Stimulated activated CD4-positive, alpha-beta T cell treated with anti-CD3 and anti-CD28 coated beads, Interleukin-2, amount 100 ng/mL, for 24 hours (primary cell): ENCODE measurements at places on chromosomes 7 and 10.

DNA sequence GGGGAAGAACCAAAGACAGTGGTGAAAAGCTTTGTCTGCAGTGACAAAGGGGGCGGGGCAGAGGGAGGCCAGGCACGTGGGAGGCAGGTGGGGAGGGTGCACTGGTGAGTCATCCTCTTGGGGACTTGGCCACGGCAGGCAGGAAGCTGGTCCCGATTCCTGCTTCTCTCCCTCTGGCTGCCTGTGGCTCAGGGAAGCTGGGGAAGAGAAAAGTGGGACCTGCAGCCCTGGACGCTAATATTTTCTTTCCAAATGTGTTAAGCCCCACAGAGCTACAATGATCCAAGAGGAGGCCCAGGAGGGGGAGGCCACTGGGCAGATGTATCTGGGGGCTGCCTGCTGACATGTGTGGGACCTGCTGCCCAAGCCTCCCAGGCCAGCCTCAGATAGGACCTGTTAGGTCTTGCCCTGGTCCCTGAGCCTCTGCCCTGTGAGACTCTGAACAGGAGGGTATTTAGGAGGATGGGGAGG, 231.8 kb downstream of the KCNMA1 start:
- DNase-seq = no peak

GRCh38 chr10:129275886-129276285, 191.2 kb upstream of the MGMT start:
- no peak for DNase-seq

DNA sequence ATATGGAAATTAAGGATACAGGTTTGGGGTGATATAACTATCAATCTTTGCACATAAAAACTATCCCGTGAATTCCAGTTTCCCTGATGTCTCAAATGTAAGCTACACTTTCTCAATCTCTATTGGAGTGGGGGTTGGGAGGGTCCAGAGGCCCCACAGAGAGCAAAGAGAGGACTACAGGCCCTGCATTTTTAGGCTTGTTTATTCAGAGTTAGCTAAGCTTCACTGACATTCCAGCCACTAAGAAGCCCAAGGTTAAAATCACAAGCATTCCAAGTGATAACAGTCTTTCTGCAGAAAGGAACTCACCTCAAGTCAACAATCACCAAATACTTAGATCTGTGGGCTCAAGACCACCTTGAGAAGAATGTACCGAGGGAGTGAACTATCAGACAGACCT, 31.6 kb upstream of the LAMB1 start:
- DNase-seq = no peak

DNA sequence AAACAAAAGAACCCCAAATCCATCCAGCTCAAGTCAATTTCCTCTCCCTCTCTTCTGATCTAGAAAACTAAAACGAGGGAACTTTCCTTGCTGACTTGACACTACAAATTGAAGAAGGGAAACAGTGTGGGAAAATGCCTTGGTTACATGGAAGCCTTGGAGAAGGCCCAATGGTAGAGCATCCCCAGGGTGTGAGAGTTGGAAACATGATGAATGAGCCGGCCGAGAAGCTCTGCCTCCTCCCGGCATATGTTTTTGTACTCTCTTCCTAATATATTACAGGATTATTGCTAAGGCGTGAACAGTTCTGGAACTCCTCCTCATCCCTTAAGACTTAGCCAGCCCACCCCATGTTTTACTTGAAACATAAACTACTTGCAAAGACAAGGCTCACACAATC, 618.2 kb upstream of the MGMT start:
- no peak for DNase-seq

DNA sequence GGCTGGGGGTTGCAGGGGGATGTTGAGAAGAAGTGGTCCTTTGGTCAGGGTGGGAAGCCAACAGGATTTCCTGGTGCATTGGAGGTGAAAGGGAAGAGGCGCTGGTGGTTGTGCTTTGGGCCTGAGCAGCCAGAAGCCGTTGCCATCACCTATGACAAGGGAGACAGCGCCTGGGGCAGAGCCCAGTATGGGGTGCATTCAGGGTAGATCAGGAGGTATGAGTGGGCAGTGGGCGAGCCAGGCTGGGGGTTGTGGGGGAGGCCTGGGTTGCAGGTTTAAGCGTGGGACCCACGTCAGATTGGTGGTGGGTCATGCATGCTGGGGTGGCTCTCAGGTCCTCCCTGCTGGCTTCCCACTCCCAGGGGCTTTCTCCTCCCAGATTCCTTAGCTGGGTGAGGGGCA, 6.3 kb upstream of the PILRB start:
- no peak for DNase-seq
